ENCODE measurements at places on chromosomes 13 and 19. TPM values are rescaled to one million over a fixed set of nuclear protein-coding genes. Genes with fewer than 3 reads are reported as not detected.

Gene TFDP1
- total RNA-seq, result 140 TPM

GRCh38 chr13:90645582-90645981, 701.9 kb upstream of the MIR17HG start:
- no peaks in the 10 kb centered on the region for H3K27me3 ChIP-seq
- no peak overlapping the region for H3K27ac ChIP-seq
- H3K4me3 ChIP-seq, result no peak overlapping the region
- no peaks in the 10 kb centered on the region for H3K4me1 ChIP-seq
- H3K36me3 ChIP-seq, result no peaks in the 10 kb centered on the region

- peaks cover 10% of the 10 kb centered on the region for H3K4me1 ChIP-seq
- H3K4me3 ChIP-seq, result no peak overlapping the region
- no peaks in the 10 kb centered on the region for H3K36me3 ChIP-seq
- no peak for DNase-seq
Observed at GRCh38 chr13:34064456-34065205, 246.7 kb downstream of the RFC3 start.

DNA sequence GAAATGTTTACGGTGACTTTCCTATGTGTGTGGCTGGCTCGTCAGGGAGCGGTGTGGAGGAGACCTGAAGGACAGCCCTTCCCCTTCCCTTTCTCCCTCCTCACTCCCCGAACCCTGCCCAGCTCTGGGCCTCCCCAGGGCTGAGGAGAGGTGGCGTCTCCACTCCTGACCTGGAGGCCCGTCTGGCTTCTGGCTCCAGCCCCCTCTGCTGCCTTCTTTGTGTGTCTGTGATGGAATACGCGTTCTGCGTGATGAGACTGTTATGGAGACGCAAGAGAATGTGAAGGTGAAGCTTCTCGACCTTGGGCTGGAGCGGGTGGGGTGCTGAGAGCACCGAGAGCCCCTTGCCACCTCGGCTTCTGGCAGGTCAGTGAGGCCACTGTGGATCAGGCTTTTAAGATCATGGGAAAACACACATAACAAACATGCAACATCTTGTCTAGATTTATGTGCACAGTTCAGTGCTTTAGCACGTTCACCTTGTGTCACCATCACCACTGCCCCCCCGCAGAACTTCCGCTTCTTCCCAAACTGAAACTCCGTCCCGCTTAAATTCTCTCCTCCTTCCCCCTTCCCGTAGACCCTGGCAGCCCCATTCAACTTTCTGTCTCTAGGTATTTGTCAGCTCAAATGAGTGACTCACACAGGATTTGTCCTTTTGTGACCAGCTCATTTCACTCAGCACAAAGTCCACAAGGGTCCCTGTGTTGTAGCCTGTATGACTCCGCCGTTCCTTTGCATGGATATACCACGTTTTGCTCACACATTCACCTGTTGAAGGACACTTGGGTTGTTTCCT, 24.7 kb downstream of the ATP11A start:
- H3K27me3 ChIP-seq, result no peaks in the 10 kb centered on the region
- H3K4me3 ChIP-seq, result no peak overlapping the region
- peaks cover 73% of the 10 kb centered on the region for H3K4me1 ChIP-seq
- no peaks in the 10 kb centered on the region for H3K36me3 ChIP-seq

- no peak for DNase-seq
- no peak overlapping the region for H3K27ac ChIP-seq
- H3K4me1 ChIP-seq, result no peaks in the 10 kb centered on the region
- H3K36me3 ChIP-seq, result no peaks in the 10 kb centered on the region
- no peaks in the 10 kb centered on the region for H3K27me3 ChIP-seq
Observed at GRCh38 chr13:25097426-25097825, 1.5 kb downstream of the PABPC3 start.

Measured in Caco-2 (cell line).